Uterus (tissue), 4 donors: ENCODE measurements at places on chromosomes 6 and 20. TPM values are rescaled to one million over a fixed set of nuclear protein-coding genes. Genes with fewer than 3 reads are reported as not detected.

GRCh38 chr20:61512475-61512874 lies 260.4 kb downstream of the CDH4 start:
- no peak for DNase-seq

GRCh38 chr20:59628171-59628570 lies 23.8 kb downstream of the PHACTR3 start:
- no peak for DNase-seq

DNA sequence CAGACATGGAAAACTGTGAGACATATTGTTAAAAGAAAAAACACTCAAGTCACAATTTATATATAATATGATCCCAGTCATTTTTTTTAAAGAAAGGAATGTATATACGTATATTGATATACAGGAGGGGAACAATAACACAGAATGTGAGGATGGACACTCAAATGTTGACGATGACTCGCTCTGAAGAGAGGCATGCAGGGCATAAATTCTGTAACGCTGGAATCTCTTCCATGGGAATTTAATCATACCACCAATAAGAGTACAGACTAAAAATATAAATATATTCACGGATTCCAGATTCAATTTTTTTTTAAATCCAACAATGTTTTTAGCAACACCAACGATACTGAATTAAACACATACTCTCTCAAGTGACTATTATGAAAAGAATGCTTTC lies 106.9 kb upstream of the CCDC28A start:
- DNase-seq = no peak

- DNase-seq = no peak
Measured at GRCh38 chr6:15358579-15359327, 112.9 kb downstream of the JARID2 start.

The C6orf141 gene
- total RNA-seq = 4.2 TPM

The EDN1 gene
- 13.8 TPM for total RNA-seq

The OR2B2 gene
- not detected for total RNA-seq

The PRICKLE4 gene
- total RNA-seq = 10.9 TPM
